Activated CD4-positive, alpha-beta T cell treated with anti-CD3 and anti-CD28 coated beads, Interleukin-2, amount 50 U/mL, for 1 hour (primary cell): ENCODE measurements at places on chromosomes 2 and 18.

DNA sequence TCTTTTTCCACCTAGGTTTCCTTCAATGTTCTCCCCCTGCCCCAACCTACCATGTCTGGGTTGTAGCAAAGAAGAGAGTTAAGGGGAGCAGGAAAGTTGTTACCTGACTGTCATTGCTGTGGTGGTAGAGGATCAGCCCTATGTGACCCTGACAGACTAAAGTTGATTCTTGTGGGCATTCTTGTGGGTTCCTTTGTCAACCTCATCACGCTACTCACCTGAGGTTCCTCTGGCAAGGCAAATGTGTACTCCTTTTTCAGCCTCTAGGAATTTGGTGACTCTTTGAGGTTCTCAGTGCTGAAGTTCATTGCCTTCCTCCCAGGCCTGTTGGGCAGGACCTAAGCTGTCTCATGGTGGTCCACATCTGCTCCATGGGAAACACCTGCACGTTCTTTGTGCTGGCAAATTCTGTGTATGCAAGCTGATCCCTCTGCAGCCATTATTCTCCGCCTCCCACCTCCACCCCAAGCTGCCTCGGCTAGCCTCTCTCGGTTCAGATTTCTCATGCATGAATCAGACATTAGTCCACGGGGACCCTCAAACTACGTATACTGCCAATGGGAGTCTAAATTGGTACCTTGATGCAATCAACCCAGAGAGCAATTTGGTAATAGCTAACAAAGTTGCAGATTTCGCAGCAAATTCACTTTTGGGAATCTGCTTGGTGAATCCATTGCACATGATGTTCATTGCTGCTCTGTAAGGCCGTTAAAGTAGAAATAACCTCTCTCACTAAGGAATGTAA lies 1.5 kb upstream of the GMCL1 start:
- DNase-seq: no peak

- no peak for DNase-seq
Observed at GRCh38 chr2:69933254-69933828, 18.4 kb downstream of the MXD1 start.

GRCh38 chr2:121818546-121818945 lies 63.1 kb downstream of the TSN start:
- DNase-seq: no peak

DNA sequence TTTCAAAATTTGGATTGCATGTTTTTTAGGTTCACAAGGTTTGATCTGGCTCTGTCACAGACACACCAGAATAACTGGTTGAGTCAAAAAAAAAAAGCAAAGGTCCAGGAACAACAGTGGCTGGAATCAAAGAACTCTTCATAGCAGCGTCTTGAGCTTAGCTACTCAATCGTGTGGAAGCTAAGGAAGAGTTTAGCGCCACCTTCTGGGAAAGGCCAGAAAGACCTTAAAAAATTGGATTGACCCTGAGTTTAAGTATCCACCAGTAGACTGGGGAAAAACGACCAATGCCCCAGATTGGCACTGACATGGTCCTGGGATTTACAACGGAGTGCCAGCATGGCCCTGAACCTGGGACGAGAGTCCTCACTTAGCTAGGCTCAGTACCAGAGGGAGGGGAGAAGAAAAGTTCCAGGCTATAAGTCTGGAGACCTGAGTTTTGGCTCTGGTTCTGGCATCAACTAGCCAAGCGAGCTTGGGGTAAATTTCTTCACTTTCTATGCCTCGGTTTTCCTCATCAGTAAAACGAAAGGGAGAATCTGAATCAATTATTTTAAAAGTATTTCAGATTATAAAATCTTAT lies 71.1 kb upstream of the TFCP2L1 start:
- DNase-seq: no peak

- DNase-seq: no peak
Observed at GRCh38 chr18:11946756-11947155, 34.6 kb upstream of the IMPA2 start.

GRCh38 chr18:49249521-49249920 lies 210.9 kb downstream of the DYM start:
- DNase-seq: no peak

- no peak for DNase-seq
Observed at GRCh38 chr2:111058264-111058663, 62.5 kb upstream of the BCL2L11 start.

DNA sequence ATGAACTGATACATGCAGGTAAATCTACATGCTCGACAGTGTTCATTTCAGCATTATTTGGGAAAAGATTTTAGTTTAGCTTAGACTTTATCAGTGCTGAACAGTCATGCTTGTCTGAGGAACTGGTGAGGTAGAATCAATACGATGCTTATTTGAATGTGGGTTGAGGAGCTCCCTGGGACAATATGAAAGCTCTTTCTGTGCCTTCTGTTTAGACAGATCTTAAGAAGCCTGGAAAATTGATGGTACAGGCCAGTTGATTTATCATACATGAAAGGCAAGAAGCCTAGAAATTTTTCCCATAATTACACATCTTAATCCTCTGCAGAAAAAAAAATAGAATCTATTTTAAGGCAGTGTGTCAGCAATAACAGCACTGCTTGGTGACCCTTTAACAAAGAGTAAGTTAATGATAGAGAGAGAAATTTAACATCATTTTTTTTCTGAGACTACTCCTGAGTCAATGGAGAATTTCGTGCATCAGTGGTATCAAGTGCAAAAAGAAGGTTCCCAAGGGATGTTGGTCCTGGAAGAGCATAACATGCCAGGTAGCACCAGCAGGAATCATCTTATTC lies 252.2 kb upstream of the CDH20 start:
- no peak for DNase-seq

GRCh38 chr18:26479681-26480079 lies 68.7 kb downstream of the KCTD1 start:
- DNase-seq: no peak

- no peak for DNase-seq
Observed at GRCh38 chr2:64225491-64225890, 81.3 kb upstream of the PELI1 start.

GRCh38 chr2:54208364-54209240 lies 47.4 kb downstream of the TSPYL6 start:
- DNase-seq: no peak

GRCh38 chr2:1610096-1610485 lies 134.2 kb downstream of the PXDN start:
- DNase-seq: no peak
